ENCODE measurements at places on chromosomes 2 and 18. TPM values are rescaled to one million over a fixed set of nuclear protein-coding genes. Genes with fewer than 3 reads are reported as not detected.

Gene RGPD4
- total RNA-seq, result not detected

Gene EML6
- total RNA-seq, result 1.9 TPM

Gene RGPD3
- 2.2 TPM for total RNA-seq

Gene ERMN
- total RNA-seq, result not detected

Gene ANKRD36B
- total RNA-seq, result 54.8 TPM

GRCh38 chr18:21241301-21242048, 557 bp upstream of the GREB1L start:
- DNase-seq, result no peak
- no peaks in the 10 kb centered on the region for H3K36me3 ChIP-seq
- peaks cover 43% of the 10 kb centered on the region for H3K27me3 ChIP-seq
- H3K27ac ChIP-seq, result peak overlapping the region; percentile 77
- peak overlapping the region; percentile 45 for H3K4me3 ChIP-seq

- peaks cover 5% of the 10 kb centered on the region for H3K27me3 ChIP-seq
- no peaks in the 10 kb centered on the region for H3K36me3 ChIP-seq
- no peak overlapping the region for H3K27ac ChIP-seq
- no peak for DNase-seq
- no peaks in the 10 kb centered on the region for H3K4me1 ChIP-seq
These were observed 435.1 kb upstream of the HS6ST1 start for GRCh38 chr2:128753800-128754199.

DNA sequence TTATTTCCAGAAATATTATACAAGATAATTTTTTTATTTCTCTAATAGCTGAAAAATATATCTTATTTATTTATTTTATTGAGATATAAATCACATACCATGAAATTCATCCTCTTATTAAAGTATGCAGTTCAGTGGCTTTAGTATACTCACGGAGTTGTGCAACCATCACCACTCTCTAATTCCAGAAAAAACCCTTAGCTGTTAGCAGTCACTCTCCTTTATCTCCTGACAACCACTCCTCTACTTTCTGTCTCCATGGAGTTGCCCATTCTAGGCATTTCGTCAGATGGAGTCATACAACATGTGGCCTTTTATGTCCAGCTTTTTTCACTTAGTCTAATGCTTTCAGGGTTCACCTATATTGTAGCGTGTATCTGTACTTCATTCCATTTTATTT, 66.5 kb downstream of the TCF7L1 start:
- no peaks in the 10 kb centered on the region for H3K36me3 ChIP-seq
- H3K4me3 ChIP-seq, result no peak overlapping the region
- DNase-seq, result no peak
- no peaks in the 10 kb centered on the region for H3K27me3 ChIP-seq
- no peaks in the 10 kb centered on the region for H3K4me1 ChIP-seq

GRCh38 chr18:6055711-6056110, 160.4 kb upstream of the TMEM200C start:
- no peaks in the 10 kb centered on the region for H3K27me3 ChIP-seq
- H3K27ac ChIP-seq, result no peak overlapping the region
- H3K4me1 ChIP-seq, result no peaks in the 10 kb centered on the region

- DNase-seq, result no peak
- no peaks in the 10 kb centered on the region for H3K36me3 ChIP-seq
These were observed 2.8 kb upstream of the INPP4A start for GRCh38 chr2:98441706-98442450.

GRCh38 chr2:11583840-11584524, 50.1 kb downstream of the GREB1 start:
- DNase-seq, result peak; percentile 86
- no peak overlapping the region for H3K27ac ChIP-seq
- H3K27me3 ChIP-seq, result no peaks in the 10 kb centered on the region
- H3K4me3 ChIP-seq, result no peak overlapping the region
- no peaks in the 10 kb centered on the region for H3K4me1 ChIP-seq

- no peak for DNase-seq
- H3K27me3 ChIP-seq, result no peaks in the 10 kb centered on the region
- H3K4me3 ChIP-seq, result no peak overlapping the region
- no peak overlapping the region for H3K27ac ChIP-seq
These were observed 22.1 kb downstream of the MROH2A start for GRCh38 chr2:233800208-233800607.

All from sigmoid colon (tissue), 7 donors.